Activated T-helper 17 cell treated with anti-CD3 and anti-CD28 coated beads, Interleukin-2, amount 50 U/mL, for 72 hours (primary cell): ENCODE measurements at places on chromosomes 4 and X. TPM values are rescaled to one million over a fixed set of nuclear protein-coding genes. Genes with fewer than 3 reads are reported as not detected.

The S100G gene
- total RNA-seq, result not detected

The MGAT4D gene
- total RNA-seq, result not detected

The SPANXB1 gene
- total RNA-seq, result not detected

The SPON2 gene
- total RNA-seq, result 18.7 TPM

The TMEM164 gene
- total RNA-seq, result 12.2 TPM

The DIPK2B gene
- total RNA-seq, result 0.11 TPM

The SMR3B gene
- not detected for total RNA-seq

The HTT-AS gene
- total RNA-seq, result not detected

The TMPRSS11E gene
- total RNA-seq, result not detected

The ACOX3 gene
- total RNA-seq, result 34.4 TPM

The H2BW1 gene
- total RNA-seq, result not detected

The SOX3 gene
- total RNA-seq, result not detected

The PLAC1 gene
- not detected for total RNA-seq

The HHIP gene
- total RNA-seq, result not detected

The TCEAL7 gene
- not detected for total RNA-seq

The TEX13B gene
- not detected for total RNA-seq

The PNMA6F gene
- total RNA-seq, result not detected

The RIPPLY1 gene
- total RNA-seq, result not detected

The CENPE gene
- total RNA-seq, result 50.2 TPM

The EXOC1L gene
- total RNA-seq, result not detected

The CHIC1 gene
- 4.2 TPM for total RNA-seq

The SLC30A9 gene
- total RNA-seq, result 45.7 TPM

The ATP10D gene
- total RNA-seq, result 8.2 TPM

The GPR143 gene
- not detected for total RNA-seq
